ENCODE measurements at places on chromosomes 1 and 21.

DNA sequence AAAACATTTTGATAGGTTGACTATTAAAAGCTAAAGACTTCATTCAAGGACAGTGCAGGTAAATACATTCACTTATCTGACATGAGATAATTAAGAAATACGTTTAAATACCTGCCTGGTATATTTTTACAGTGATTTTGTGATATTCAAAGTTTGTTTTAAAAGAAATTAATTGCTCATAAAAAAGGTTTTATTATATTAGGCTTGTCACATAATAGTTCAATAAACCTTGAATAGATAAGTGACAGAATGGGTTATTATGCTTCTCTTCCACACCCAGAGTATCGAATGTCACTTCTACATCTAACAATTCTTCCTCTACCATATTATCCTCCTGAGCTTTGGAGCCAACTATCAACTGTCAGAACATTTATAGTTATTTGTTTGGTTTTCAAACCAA, 60.0 kb downstream of the LTN1 start:
- no peak for DNase-seq

- DNase-seq = no peak
These were observed 679 bp downstream of the ABL2 start for GRCh38 chr1:179228783-179229213.

GRCh38 chr1:243471026-243471685, 215.3 kb downstream of the SDCCAG8 start:
- DNase-seq = no peak

DNA sequence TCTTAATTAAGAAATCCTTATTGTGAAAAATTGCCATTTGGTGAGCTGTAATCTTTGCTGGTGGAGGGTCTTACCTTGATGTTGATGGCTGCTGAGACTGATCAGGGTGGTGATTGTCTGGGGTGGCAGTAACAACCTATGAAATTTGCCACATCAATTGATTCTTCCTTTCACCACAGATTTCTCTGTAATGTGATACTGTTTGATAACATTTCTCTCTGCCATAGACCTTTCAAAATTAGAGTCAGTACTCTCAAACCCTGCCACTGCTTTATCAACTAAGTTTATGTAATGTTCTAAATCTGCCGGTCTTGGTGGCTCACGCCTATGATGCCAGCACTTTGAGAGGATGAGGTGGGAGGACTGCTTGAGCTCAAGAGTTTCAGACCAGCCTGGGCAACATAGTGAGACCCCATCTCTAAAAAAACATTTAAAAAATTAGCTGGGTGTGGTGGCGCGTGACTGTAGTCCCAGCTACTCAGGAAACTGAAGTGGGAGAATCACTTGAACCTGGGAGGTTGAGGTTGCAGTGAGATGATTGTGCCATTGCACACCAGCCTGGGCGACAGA, 5.0 kb downstream of the KPNA6 start:
- no peak for DNase-seq

DNA sequence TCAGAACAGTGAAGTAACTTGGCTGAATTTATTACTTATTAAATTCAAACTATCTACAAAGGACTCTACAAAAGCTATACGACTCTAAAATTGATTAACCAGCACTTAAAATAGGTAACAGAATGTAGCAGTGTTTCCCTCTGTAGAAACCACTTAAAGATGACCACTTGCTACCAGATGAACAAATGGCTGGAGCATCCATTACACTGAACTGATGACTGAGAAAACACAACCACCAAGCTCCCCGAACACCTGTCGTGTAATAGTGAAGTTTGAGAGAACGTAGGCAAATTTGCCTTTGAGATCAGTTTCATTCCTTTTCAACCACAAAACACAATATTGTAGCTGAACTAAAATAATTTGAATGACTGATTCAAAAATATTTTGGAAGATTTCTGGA, 226.7 kb downstream of the KCNT2 start:
- no peak for DNase-seq

GRCh38 chr1:147225193-147225730, at the start of gene FMO5:
Gene FMO5, minus strand, starts transcription at chr1:147225339. Its CDS starts 310 bp downstream, at chr1:147225029.
- DNase-seq = peak; percentile 31

- DNase-seq = no peak
These were observed 12.4 kb upstream of the ATP1A1 start for GRCh38 chr1:116360429-116361173.

DNA sequence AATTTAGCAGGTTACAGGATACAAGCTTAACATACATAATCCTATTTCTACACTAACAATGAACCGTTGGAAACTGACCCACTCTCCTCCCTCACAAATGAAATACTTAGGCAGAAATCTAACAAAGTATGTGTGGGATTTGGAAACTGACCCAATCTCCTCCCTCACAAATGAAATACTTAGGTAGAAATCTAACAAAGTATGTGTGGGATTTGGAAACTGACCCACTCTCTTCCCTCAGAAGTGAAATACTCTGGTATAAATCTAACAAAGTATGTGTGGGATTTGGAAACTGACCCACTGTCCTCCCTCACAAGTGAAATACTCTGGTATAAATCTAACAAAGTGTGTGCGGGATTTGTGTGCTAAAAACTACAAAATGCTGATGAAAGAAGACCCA, 60.3 kb downstream of the TRAF5 start:
- DNase-seq = no peak

DNA sequence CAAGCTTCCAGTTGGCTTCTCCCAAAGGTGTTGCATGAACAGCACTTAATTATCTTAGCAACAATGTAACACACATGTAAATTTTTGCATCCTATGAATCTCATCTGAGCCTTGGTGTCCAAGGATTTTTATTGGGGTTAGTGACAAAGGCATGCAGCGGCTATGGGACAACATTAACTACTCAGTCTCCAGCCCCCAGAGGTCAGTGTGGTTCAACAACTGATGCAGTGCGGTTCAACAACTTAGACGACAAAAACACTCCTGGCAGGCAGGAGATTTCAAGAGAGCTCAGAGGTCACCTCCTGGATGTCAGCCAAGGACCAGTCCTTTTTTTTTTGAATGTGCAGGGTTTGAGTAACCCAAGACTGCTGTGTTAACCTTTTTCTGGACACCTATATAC, 77.5 kb upstream of the HMCN1 start:
- no peak for DNase-seq

DNA sequence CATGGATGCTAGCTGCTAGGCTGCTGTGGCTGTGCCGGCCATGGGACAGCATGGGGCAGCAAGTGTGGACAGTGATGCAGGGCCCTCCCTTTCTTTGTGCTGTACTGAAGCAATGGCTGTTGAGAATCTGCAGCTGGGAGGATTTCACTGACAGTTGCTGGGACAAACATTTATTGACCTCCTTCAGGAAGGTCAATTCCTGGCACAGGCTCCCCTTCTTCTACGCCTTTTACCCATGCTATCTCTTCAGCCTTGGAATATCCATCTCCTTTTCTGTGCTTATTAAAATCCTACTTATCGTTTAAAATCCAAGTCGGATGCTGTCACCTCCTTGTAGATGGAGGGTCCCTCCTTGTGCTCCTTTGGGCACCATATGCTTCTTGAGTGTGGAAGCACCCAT, 213.1 kb upstream of the USP24 start:
- DNase-seq = no peak

DNA sequence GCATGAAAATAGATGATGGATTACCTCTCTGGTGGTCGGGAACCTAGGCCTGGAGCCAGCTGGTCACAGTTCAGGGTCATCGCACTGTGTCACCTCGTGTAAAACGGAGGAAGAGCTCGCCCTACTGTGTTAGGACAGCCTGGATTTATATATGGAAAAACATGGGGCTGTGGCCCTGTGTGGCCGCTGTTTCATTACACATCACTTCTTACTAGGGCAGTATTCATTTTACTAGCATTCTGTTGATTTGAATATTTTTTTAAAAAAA, 104.5 kb upstream of the COL6A1 start:
- DNase-seq = no peak

GRCh38 chr1:8370046-8370881, 52.4 kb downstream of the SLC45A1 start:
- DNase-seq = no peak

GRCh38 chr1:79006564-79006963, at the start of gene ADGRL4:
Gene ADGRL4, minus strand, starts transcription at chr1:79006730. Its CDS starts 76 bp downstream, at chr1:79006654.
- no peak for DNase-seq

GRCh38 chr1:156582388-156583017, 3.0 kb downstream of the TTC24 start:
- no peak for DNase-seq

DNA sequence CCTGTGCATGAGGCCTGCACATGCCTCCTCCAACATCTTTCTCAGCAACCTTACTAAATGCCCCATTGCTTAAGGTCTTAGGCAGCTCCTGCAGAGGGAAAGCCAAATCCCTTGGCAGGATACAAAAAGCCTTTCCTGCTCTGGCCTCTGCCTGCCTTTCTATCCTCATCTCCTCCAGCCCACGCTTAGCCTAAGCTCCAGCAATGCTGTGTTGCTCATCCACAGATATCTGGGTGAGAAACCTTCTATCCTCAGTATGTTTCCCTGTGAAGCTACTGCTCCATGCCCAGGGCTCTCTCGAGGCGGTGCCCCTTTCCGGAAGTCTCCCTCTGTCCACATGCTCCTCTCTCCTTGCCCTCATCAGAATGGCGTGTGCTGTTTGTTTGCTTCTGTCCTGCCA, 37.0 kb upstream of the CCSAP start:
- no peak for DNase-seq

- DNase-seq = no peak
These were observed 18.1 kb downstream of the B3GALT5 start for GRCh38 chr21:39630827-39631226.

- no peak for DNase-seq
These were observed 517.5 kb downstream of the PLPP3 start for GRCh38 chr1:56061824-56062223.

DNA sequence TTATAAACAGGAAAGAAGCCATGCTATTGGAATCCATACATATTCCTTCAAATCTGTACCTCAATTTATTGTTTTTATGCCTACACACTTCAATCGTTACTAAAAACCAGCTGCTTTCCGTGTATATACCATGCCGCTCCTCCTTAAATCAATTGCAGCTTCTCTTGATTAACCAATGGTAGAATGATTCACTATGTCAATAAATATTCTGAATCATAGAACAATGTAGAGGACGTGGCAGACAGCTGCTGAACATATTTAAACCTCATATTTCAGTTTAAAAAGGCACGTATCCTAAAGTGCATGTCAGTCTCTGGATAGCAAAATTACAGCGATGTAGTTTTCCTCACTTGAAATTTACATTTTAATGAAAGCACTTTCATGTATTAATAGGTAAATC, 100.4 kb downstream of the MRPL39 start:
- no peak for DNase-seq

GRCh38 chr21:39568361-39568760, 44.4 kb upstream of the B3GALT5 start:
- DNase-seq = no peak

GRCh38 chr1:205936846-205937586, 6.2 kb downstream of the SLC26A9 start:
- no peak for DNase-seq

- DNase-seq = no peak
These were observed 417.0 kb upstream of the ESRRG start for GRCh38 chr1:217140041-217140901.

GRCh38 chr21:41016472-41016871, 151.5 kb upstream of the BACE2 start:
- no peak for DNase-seq
